ENCODE measurements at places on chromosomes 12 and 14.
A peak's percentile ranks its signal among the peaks of the same experiment; 100 is the strongest.

DNA sequence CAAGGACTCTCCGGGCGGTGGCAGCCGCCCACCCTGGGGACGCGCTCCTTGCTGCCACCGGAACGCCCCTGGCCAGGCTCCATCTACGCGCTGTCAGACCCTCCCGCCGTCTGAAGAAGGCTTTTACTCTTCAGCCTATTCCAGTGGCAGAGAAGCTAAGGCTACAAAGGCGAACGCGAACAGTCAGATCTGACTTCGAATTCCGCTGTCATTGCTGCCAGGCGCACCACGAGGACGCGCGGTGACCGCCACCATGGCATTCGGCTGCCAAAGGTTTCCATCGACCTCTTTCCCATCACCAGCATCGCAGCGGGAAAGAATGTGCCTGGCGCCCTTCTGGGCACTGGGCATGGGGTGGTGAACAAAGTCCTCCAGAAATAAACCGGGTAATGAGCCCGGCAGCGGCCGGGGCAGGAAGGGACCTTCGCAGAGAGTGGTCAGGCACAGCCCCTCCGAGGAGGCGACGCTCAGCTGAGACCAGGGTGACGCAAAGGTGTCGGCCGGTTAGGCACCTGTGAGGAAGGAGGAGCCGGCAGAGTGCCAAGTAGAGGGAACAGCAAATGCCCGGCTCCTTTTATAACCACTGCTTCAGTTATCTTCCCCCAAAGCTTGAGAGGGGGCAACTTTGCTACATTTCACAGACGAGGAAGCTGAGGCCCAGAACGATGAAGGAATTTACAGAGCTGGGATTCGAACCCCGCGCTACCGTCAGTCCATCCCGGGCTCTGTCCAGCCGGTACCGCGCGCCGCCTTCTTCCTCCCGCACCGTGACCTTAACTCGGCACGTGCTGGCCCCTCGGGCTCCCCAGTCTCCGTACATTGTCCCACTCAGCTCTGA is 1.9 kb upstream of the RFX4 start:
- DNase-seq = no peak

DNA sequence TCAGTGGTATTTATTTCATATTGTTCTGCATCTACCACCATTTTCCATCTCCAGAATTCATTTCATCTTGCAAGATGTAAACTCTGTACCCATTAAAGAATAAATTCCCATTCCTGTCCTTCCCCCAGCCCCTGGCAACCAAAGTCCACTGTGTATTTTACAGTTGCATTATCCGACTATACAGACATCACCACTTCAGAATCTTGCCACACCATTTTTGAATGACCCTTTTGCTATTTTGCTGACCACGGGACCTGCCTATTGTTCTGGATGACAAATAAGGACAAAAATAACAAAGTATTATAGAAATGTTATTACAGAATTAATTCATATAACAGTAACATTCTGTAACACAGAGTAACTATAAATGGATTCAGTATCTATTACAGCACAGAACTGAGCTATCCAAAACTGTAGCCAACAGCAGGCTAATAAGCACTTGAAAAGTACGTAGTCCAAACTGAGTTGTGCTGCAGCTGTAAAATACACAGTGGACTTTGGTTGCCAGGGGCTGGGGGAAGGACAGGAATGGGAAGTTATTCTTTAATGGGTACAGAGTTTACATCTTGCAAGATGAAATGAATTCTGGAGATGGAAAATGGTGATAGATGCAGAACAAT is 61.3 kb downstream of the CDK17 start:
- no peak for DNase-seq

GRCh38 chr12:119683816-119684215 is 15.9 kb downstream of the PRKAB1 start:
- no peak for DNase-seq

DNA sequence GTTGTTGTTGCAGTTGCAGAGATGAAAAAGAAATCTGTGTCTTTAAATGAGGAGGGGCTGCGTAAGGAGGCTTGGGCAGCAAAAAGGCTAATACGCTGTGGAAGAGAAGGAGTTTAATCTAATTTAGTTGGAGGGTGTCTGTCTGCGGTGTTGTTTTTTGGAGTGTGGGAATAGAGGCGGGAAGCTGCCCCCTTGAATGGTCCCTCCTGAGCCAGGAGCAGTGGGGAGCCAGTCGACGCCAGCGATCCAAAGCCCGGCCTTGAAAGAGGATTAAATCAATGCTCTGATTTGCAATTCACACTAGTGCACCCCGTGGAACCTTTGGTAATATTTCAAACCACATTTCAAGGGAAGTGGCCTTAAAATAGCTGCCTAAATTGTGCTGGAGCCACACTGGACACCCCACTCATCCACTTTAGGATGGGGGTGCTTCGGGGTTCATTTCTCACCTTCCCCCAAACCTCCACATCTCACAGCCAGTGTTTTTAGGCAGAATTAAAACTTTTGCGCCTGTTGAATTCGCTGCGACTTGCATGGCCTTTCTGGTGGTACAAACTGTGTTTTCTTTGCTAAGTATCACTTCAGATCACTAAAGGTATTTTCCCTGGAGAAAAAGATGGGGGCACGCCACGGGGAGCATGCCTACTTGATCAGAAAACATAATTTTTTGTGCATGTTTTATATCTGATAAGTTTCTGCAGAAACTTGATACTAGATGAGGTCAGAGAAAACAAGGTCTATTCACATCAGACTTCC is 4.1 kb upstream of the FZD10 start:
- no peak for DNase-seq

DNA sequence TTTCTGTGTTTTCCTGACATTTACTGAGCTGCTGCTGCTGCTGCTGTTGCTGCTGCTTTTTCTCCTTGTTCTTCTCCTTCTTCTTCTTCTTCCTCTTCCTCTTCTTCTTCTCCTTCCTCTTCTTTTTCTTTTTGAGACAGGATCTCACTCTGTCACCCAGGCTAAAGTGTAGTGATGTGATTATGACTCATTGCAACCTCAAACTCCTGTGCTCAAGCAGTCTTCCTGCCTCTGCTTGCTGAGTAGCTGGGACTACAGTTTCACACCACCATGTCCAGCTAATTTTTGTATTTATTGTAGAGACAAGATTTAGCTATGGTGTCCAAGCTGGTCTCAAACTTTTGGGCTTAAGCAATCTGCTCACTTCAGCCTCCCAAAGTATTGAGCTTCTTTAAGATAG is 95.8 kb downstream of the TMTC3 start:
- DNase-seq = no peak

DNA sequence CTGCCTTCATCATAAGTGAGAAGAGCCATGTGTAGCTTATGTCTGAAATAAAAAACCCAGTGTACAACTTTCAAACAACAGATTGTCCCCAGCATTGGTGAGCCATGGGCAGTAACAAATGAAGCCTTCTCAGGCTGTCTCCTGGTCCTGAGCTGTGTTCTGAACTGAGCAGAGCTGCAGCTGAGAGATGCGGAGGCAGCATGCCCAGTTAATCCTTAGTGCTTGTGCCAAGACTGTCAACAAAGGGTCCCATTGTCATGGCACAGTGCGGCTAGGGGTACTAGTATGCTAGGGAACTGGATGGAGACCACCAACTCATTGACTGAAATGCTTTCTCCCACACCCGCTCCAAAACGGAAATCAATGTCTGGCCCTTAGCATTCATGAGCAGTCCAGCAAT is 154.3 kb downstream of the RMST start:
- no peak for DNase-seq

- DNase-seq = no peak
Measured at GRCh38 chr12:47772094-47772660, 861 bp upstream of the SLC48A1 start.

- no peak for DNase-seq
Measured at GRCh38 chr12:65022421-65022820, 98.7 kb downstream of the WIF1 start.

DNA sequence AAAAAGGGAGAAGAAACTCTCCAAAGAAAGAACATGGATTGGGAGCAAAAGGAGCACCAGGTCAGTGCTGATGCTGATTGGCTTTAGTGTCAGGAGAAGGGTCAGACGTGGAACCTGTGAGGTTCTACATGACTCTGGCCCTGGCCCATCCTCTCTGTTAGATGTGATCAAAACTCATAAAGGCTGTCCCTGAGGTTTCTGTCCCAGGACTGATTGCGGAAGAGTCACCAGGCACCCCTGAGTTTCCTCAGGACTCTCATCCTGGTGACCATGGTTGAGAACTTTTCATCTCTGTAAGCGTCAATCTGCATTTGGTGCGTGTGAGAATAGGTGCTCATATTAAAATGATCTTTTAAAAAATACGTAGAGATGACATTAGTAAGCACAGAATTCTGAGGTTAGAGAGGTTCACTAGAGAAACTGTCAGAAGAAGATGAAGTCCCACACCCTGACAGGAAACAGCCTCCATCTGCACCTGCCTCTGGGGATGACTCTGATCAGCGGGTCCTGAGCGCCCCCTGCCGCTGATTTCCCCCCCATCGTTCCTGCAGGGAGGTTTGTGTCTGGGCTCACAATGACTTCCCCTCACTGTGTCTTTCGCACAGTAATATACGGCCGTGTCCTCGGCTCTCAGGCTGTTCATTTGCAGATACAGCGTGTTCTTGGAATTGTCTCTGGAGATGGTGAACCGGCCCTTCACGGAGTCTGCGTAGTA is 741.8 kb downstream of the TMEM121 start:
- peak; percentile 70 for DNase-seq

DNA sequence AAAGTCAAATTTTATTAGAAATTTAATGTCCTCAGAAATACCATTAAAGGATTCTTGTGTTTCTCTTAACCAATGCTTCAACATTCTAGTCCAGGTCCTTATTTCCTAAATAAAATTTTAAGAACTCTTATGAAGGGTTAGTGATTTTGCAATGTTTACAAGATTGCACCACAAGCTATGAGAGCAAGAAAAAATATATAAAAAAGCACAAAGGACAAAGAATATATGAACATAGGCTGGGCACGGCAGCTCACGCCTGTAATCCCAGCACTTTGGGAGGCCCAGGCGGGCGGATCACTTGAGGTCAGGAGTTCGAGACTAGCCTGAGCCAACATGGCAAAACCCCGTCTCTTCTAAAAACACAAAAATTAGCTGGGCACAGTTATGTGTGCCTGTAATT is 7.7 kb downstream of the RACGAP1 start:
- no peak for DNase-seq

DNA sequence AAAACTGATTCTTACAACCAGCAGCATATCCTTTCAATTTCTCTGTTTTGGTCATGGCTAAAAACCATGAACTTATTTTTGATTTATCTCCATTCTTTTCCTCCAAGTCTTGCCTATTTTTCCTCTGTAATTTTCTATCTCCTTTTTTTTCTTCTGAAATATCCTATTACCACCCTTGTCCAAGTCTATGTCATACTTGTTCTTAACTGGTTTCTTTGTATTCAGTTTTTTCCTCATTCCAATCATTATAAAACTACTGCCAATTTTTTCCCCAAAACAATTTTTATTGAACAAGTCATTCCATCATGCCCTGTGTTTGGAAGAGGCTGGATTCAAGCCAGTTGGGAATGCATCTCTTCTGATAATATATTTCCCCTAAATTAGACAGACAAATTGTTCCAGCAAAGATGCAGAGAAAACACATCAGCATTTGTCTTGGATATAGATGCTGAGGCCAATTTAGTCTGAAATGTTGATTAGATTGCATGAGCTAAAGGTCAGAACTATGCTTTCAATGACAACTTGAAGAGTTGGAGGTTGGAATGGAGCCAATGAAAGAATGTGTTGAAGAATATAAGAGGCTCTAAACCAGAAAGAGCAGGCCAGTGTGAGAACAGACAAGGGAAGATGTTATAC is 30.7 kb downstream of the OTOGL start:
- no peak for DNase-seq

- DNase-seq = no peak
Measured at GRCh38 chr14:104694475-104694950, 5.1 kb downstream of the INF2 start.

DNA sequence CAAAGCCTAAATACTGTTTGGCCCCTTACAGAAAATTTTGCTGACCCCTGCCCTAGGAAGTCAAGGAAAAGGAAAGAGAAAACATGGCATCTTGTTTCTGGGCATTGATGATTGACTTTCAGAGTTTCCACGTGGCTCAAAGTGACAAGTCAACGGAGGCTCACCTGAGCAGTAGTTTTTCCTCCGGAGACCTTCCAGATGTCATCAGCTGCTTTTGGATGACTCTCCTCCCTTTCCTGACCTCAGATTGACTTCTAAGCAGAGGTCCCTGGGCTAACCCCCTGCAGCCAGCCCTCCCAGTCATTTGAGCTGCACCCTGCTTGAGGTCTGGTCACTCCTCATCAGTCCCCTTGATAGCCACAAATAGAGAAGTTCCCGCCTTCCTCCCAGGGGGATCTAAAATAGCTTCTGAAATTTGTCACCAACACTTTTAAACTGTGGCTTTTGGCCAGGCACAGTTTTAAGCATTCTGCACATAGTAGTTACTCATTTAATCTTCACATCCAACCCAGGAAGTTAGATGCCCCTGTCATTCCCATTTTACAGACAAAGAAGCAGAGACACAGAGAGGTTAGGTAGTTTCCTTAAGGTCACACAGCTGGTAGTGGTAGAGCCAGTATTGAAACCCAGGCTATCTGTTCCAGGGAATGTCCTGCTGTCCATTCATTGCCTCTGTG is 143.4 kb downstream of the CHST11 start:
- DNase-seq = no peak

- DNase-seq = no peak
Measured at GRCh38 chr12:40325349-40325960, 100.7 kb downstream of the LRRK2 start.

GRCh38 chr14:103699261-103699661 is 16.0 kb downstream of the XRCC3 start:
- no peak for DNase-seq

DNA sequence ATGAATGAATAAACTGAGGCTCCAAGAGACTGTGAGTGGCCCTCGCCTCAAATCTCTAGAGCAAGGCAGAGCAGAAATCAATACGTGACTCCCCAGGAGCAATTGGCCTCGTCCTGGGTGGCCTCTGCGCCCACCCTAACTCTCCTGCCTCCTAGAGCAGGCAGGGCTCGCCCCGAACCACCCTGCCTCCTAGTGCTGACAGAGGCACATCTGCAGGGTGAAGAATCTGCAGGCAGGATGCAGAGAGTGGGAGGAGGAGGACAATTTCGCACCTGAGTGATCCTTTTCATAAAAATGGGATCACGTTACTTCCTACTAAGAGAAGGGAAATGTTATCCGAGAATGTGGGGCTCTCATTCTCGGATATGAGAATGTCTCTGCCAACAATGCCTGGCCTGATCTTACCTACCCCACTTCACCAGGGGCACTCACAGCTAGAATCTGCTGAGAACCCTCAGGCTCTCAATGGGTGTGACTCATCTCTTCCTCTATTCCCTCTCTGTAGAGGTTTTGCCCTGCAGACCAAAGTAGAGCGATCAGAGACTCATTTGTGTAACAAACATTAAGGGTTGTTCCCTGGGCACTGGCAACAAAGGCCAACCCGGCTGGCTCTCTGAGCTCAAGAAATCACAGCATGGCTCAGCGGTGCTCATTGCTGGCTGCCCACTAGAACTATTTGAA is 61.7 kb upstream of the BCL2L14 start:
- no peak for DNase-seq

- DNase-seq = no peak
Measured at GRCh38 chr14:24925771-24926374, 124.1 kb downstream of the STXBP6 start.

Measured in stimulated activated CD4-positive, alpha-beta T cell treated with anti-CD3 and anti-CD28 coated beads, Interleukin-12 subunit alpha, Interleukin-12 subunit beta, amount 100 ng/mL, for 24 hours (primary cell).